Heart right ventricle (tissue), 16 donors: ENCODE measurements at places on chromosomes 7 and 10. TPM values are rescaled to one million over a fixed set of nuclear protein-coding genes. Genes with fewer than 3 reads are reported as not detected.
A peak's percentile ranks its signal among the peaks of the same experiment; 100 is the strongest.

The SPDYE8 gene
- not detected for total RNA-seq

The SFRP4 gene
- 0.23 TPM for total RNA-seq

The GRM3 gene
- total RNA-seq = not detected

The FZD1 gene
- total RNA-seq = 16.9 TPM

The HYCC1 gene
- 39.1 TPM for total RNA-seq

The SPOCK2 gene
- 7.2 TPM for total RNA-seq

DNA sequence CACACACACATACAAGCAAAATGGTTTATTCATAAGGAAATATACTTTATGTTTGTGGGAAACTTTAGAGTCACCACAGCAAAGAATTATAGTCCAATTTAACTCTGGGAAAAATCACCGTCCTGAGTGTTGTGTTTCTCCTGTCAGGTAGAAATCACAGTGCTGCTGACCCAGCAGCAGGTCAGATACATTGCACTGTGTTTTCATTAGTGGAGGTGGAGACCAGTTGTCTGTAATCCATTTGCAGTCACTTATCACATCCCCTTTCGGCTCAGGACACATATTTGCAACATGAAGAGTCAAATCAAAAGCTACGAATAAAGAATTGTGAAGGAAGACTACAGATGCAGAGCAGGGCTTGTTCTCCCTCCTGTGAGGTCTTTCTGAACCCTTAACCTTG is 799.6 kb downstream of the GRM8 start:
- H3K4me1 ChIP-seq = no peaks in the 10 kb centered on the region
- no peaks in the 10 kb centered on the region for H3K27me3 ChIP-seq

DNA sequence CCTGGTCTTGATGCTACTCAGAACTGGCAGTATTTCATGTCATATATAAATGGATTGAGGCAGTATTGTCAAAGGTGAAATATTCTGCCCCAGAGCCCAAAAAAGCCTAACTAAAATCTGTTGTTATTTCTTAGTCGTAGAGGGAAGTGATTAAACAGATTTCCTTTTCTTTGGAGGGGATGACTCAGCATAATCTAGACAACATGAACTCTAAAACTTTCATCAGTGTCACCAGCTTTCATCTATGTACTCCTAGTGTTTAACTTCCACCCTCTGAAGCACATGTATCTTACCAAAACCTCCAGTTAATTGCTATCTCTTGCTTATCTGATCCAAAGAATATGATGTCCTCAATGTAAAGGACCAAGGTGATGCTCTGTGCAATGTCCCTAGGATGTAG is 97.1 kb upstream of the ARID5B start:
- no peaks in the 10 kb centered on the region for H3K4me1 ChIP-seq
- no peak for DNase-seq
- no peak overlapping the region for H3K27ac ChIP-seq

The CABCOCO1 gene
- not detected for total RNA-seq

- no peaks in the 10 kb centered on the region for H3K36me3 ChIP-seq
- H3K27ac ChIP-seq = no peak overlapping the region
- no peak for DNase-seq
- H3K27me3 ChIP-seq = no peaks in the 10 kb centered on the region
These were observed 26.2 kb downstream of the GLI3 start for GRCh38 chr7:42210779-42211178.

- no peaks in the 10 kb centered on the region for H3K36me3 ChIP-seq
- no peaks in the 10 kb centered on the region for H3K4me1 ChIP-seq
- H3K27me3 ChIP-seq = no peaks in the 10 kb centered on the region
These were observed 725.2 kb downstream of the SUGCT start for GRCh38 chr7:40859965-40860543.

DNA sequence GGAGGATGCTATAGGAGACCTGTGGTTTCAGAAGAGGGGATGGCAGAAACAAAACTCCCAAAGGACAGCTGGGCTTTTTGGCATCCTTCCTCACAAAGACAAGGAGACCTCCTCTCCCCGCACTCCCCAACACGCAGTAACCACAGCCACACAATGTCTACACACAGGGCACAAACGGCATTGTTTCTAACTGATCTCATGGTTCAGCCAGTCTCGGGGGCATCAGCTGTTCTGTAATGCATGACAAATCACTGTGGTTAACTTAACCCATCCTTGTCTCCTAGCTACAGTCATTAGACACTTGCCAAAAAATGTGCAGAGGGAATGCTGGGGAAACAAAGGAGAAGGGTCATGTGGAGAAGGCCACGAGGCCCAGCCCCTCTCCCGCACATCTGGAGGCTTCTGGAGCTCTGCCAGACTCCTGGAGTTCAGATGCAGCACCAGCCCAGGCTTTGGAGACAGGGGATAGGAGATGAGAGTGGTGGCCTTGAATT is 7.6 kb upstream of the ADAMTS14 start:
- H3K4me3 ChIP-seq = no peak overlapping the region
- no peaks in the 10 kb centered on the region for H3K27me3 ChIP-seq
- peak; percentile 31 for DNase-seq

- H3K36me3 ChIP-seq = no peaks in the 10 kb centered on the region
- H3K27me3 ChIP-seq = peaks cover 6% of the 10 kb centered on the region
- no peak overlapping the region for H3K27ac ChIP-seq
- no peak overlapping the region for H3K4me3 ChIP-seq
- no peak for DNase-seq
These were observed 54.3 kb downstream of the ASB13 start for GRCh38 chr10:5611899-5612680.

The CLDN3 gene
- total RNA-seq = not detected

The ITPRID1 gene
- not detected for total RNA-seq

- no peaks in the 10 kb centered on the region for H3K27me3 ChIP-seq
- H3K36me3 ChIP-seq = no peaks in the 10 kb centered on the region
- no peak overlapping the region for H3K4me3 ChIP-seq
- H3K4me1 ChIP-seq = peaks cover 60% of the 10 kb centered on the region
- peak overlapping the region; percentile 75 for H3K27ac ChIP-seq
- no peak for DNase-seq
These were observed 56.2 kb upstream of the ABLIM1 start for GRCh38 chr10:114714281-114714741.

DNA sequence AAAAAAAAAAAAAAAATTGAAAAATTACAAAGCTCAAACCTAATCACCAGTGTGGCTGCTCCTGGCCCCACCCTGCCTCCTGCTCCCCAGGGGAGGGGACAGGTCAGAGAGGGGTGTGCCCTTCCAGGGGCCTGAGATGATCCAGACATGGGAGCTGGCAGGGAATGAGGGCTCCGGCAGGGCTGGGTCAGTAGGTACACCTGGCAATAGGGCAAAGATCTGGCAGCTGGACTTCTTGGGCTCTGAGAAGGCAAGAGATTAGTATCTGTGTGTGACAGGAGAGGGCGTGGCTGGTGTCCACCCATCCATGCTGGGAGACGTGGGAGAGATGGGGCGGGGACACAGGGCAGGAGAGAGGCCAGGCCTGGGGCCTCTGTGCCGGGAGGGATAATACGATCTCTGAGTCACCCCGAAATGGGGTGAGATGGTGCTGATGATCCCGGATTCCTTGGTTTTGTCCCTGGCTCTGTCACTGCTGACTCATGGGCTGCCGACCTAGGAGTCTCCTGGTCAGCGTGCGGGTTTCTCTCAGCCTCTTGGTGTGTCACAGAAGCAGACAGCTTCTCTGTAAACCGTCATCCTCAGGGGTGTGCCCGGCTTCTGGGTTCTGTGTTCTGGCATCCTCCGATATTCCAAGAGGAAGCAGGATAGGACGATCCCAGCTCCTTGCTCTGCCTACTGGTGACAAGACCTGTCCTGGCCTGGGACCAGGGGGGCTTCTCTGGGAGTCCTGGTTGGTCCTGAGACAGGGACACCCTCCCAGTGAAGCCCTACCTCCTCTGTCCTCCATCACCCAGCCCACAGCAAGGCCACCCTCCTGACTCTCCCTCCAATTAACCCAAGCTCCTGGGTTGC is 8.2 kb upstream of the CLDN4 start:
- no peak overlapping the region for H3K27ac ChIP-seq
- no peaks in the 10 kb centered on the region for H3K36me3 ChIP-seq
- no peak overlapping the region for H3K4me3 ChIP-seq
- H3K27me3 ChIP-seq = peaks cover 5% of the 10 kb centered on the region

DNA sequence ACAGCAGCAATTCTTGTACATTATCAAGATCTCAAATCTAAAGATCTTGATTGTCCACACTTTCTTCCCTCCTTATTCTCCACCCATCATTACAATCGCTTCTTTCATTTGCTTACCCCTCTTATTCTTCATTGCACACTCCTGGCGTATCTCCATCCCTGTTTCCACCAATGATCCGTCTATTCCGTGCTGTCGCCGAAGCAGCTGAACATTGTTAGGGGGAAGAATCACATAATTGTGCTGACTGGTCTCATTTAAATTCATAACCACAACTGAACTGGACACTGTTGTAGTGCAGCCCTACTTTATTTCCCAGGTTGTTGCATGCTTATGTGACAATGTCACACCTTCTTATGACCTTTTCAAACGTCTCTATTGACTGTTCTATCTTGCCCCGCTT is 18.9 kb upstream of the NRP1 start:
- peaks cover 6% of the 10 kb centered on the region for H3K4me1 ChIP-seq
- H3K36me3 ChIP-seq = no peaks in the 10 kb centered on the region
- no peak for DNase-seq
- no peak overlapping the region for H3K4me3 ChIP-seq

The ADIRF gene
- 31.8 TPM for total RNA-seq

DNA sequence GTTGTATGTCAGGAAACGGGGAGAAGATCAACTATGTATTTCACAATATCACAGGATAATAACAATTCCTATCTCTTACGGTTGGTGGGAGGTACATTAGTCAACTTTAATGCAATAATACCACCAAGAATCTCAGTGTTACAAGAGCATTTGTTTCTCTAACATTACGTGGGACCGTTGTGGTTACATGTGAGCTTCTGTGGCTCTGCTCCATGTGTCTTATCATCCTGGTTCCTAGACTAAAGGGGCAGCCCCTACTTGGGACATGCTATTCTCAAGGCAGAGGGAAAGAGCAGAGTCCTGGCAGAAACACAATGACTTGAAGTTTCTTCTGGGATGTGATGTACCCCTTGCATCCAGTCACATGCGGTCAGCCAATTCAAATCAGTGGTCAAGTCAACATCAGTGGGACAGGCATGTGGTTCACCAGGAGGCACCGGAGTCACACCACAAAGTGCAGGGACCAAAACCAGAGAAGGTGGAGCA is 2.5 kb upstream of the ZNF22 start:
- peaks cover 69% of the 10 kb centered on the region for H3K4me1 ChIP-seq
- H3K36me3 ChIP-seq = no peaks in the 10 kb centered on the region
- no peak overlapping the region for H3K4me3 ChIP-seq
- no peaks in the 10 kb centered on the region for H3K27me3 ChIP-seq

DNA sequence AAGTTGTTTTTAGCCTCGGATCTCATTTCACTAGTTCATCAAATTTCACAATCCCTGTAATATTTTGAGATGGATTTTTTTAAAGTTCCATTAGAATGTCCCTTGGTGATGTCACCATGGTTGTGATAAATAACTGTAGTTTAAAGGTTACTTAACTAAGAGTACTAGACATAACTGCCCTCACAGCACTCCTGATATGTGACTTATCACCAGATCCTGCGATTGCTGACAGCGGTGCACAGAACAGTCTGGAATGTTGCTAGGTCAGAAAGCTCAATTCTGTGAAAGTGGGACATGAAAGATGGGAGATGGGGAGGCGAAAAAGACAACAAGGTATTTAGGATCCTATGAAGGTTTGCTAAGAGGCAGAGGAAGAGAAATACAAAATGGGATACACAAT is 40.2 kb downstream of the FAM13C start:
- no peaks in the 10 kb centered on the region for H3K27me3 ChIP-seq
- no peak for DNase-seq
- no peaks in the 10 kb centered on the region for H3K36me3 ChIP-seq
- H3K4me3 ChIP-seq = no peak overlapping the region
- H3K4me1 ChIP-seq = peaks cover 48% of the 10 kb centered on the region

The NKX2-3 gene
- not detected for total RNA-seq

The CACNB2 gene
- 41.2 TPM for total RNA-seq
